ENCODE measurements at places on chromosomes 2 and 18.

GRCh38 chr2:235692671-235693171 lies 198.9 kb downstream of the AGAP1 start:
- no peak for DNase-seq

DNA sequence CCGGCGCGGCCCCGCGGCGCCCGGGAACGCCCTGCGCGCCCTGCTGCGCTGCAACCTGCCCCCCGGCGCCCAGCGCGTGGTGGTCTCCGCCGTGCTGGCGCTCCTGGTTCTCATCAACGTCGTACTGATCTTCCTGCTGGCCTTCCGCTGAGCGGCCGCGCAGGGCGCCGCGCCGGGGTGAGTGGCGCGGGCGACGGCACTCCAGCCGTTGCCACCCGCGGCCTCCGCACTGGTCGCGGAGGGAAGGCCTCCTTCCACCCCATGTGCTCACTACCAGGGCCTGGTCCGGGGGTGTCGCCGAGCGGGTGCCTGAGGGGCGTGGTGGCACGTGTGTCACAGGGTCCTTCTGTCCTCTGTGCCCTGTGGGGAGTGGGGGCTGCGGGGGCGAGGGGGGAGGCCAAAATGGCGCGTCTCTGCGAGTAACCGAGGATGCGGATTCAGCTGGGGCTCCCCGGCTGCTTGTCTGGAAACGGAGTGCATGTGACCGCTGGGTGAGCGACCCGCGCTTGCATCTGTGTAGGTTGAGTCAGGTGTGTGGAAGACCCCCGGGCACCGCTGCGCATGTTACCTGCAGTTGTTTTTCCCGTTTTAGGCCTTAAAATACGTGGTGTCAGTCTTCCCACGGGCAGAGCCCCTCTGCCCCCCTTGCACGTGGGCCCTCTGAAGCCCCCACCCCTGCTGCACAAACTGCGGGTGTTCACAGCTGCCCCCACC lies 58.0 kb downstream of the FAM168B start:
- no peak for DNase-seq

DNA sequence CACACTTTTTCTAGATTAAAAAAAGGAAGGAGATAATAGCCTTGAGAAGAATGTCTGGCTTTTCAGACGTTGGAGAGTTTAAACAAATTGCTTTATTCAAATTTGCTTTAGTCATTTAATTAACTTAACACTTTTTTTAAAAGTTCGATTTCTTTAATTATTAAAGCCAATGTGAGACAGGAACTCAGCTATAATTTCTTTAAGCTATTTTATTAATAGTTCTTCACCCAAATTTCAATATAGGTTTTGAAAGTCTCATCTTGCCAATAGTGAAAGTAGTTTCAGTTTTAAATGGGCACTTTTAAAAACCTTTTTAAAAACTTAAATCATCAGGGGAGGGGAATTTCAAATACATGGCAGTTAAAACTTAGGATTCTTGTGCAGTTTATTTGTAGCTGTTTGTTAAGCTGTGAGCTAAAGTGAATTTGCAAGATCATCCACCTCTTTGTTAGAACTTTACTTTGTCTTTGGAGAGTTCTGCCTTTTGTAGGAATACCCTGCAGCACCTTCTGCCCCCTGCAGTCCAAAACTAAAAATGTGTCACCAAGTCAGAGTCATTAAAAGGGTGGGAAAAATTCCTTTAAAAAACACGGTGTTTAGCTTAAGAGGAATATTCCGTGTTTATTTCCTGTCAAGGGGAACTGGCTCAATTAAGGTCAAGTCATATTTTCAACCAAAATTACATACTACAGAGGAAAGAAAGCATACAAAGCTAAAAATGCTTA lies 4.6 kb downstream of the TGIF1 start:
- no peak for DNase-seq

DNA sequence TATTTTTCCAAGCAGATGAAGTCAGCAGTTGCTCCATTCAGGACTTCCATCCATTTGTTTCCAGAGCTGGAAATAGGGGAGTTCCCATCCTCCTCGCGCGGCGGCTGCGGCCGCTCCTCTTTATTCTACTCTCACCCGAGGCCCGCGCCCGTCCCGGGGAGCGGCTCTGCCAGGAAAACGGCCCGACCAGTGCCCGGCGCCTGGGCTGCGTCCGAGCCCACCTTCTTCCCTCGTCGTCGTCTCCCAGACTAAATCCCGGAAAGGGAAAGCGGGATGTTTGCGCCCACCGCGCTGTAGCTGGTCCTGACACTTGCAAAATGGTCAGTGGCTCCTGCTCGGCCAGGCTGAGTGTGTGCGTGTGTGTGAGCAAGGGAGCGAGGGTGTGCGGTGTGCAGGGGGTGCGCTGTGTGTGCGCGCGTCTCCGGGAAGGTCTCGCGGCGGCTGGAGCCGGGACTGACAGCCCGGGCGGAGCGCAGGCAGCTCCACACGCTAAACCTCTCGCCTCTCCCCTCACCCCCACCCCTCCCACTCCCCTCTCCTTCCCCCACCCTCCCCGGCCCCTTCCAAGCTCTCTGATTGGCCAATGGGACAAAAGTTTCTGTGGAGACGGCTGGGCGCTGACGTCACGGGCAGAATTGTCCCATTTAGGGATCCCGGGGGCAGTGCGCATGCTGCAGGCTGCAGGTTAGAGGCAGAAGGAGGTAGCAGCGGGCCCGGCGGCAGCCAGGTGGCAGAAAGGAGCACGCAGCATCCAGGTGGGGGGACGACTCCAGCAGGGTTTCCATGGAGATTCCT lies at the start of gene NOL4:
Gene NOL4 (minus strand): TSS at position 491 of the 795 bp plus-strand sequence. CDS start 1,660 bp downstream, outside the sequence.
- DNase-seq: no peak

- no peak for DNase-seq
These were observed 304.7 kb upstream of the TMEFF2 start for GRCh38 chr2:192499476-192499875.

DNA sequence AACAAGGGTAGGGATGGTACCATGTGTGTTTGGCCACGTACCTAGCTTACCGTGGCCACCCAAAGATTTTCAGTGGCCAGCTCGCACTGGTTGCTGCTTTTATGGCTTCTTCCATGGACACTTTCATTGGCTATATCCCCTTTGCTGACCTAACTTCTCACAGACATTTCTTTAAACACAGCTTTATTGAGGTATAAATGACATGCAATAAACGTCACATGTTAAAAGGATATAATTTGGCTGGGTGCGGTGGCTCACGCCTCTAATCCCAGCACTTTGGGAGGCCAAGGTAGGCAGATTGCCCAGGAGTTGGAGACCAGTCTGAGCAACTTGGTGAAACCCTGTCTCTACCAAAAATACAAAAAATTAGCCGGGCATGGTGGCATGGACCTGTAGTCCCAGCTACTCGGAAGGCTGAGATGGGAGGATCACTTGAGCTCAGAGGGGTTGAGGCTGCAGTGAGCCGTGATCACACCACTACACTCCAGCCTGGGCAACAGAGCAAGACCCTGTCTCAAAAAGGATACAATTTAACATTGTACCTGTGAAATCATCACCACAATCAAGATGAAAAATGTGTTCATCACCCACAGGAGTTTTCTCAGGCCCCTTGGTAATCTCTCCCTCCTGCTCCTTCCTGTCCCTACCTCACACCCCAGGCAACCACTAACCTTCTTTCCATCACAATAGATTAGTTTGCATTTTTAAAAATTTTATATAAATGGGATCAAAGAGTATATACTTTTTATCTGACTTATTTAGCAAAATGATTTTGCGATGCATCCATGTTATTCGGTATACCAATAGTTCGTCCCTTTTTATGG lies 127.8 kb upstream of the PPP1CB start:
- DNase-seq: no peak

DNA sequence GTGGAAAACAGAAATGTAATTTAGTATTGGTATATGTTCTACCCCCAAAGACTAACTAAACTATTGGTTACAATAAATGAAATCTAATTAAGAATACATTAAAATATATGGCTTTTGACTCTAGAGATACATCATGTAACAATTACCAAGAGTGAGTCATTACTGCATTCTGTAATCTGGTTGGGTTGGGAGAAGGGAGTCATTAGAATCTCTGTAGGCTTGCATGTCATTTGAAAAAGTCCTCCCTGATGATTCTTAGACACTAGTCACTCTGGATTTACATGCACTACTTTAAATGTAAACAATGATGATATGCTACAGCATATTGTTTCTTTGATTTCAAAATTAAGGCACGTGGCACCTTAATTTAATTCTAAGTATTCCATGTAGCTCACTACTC lies 293.4 kb upstream of the CHST9 start:
- DNase-seq: no peak

- DNase-seq: no peak
These were observed 83.0 kb downstream of the CMPK2 start for GRCh38 chr2:6782517-6783237.

GRCh38 chr2:41926614-41927580 lies 120.9 kb upstream of the PKDCC start:
- DNase-seq: no peak

DNA sequence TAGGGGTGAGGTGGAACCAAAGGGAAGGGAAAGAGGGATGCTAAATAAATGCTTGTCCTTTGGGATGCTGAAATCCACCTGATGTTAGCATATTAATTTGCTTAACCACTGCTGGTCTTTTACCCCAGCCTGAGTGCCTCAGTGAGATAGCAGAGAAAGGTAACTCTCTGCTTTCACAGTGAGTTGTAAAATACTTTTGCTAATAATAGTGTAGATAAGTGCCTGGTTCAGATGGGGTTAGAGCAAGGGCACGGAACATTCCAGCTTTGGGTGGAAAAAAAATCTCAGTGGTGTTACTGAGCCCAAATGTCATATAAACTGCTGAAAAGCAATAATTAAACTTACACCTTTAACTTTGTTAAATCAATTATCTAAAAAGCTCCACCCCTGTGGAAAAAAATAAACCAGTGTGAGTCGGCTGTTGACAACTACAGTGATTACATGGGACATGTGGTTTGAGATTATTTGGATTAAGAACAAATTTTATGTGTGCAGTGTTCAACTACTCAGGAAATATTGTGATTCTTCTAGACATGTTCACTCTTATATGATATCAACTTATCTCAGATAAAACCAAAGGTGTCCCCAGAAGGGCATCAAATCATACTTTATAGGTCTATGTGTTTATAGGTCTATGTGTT lies 21.1 kb upstream of the RND3 start:
- DNase-seq: no peak

GRCh38 chr2:23248667-23249066 lies 136.3 kb upstream of the KLHL29 start:
- no peak for DNase-seq

- DNase-seq: no peak
These were observed 203.4 kb downstream of the NEDD4L start for GRCh38 chr18:58247363-58247834.

GRCh38 chr2:14909795-14910194 lies 277.3 kb downstream of the LRATD1 start:
- DNase-seq: no peak

- no peak for DNase-seq
These were observed 238.4 kb downstream of the PID1 start for GRCh38 chr2:229032608-229033234.

- no peak for DNase-seq
These were observed 1.5 kb downstream of the APCDD1 start for GRCh38 chr18:10455726-10456453.

DNA sequence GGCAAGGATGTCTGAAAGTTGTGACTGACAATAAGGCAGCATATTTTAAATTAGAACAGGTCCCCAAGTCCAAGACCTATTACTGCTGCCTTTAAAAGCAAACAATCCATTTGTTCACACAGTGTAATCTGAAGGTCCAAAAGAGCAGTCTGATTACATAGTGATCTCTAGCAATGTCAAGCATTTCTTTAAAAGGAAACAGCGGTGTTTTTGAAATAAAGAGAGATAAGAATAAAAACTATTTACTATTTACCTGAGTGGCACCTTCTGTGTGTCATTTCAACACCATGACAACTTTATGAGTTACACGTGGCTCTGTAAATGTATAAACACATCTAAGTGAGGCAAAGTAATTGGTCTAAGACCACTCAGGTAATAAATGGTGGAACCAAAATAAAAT lies 1009.9 kb upstream of the CNTNAP5 start:
- no peak for DNase-seq

- DNase-seq: no peak
These were observed 278.3 kb downstream of the EIPR1 start for GRCh38 chr2:3099145-3099859.

DNA sequence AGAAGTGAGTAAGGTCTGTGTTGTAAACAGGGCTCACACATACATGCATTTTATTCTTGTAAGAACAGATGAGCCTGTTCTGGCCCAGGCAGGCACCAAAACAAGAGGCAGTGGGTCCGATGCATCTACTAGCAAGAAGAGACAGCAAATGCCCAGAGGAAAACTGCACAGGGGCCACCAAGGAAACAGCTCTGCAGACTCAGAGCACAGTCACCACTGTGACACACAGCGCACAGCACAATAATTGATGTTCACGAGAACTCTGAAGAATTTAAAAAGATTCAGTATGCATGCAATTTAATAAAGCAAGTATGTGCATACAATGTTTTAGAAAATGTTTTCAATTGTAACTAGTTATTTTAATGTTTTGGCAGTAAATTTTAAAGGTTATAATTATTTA lies 24.8 kb downstream of the LONRF2 start:
- DNase-seq: no peak

DNA sequence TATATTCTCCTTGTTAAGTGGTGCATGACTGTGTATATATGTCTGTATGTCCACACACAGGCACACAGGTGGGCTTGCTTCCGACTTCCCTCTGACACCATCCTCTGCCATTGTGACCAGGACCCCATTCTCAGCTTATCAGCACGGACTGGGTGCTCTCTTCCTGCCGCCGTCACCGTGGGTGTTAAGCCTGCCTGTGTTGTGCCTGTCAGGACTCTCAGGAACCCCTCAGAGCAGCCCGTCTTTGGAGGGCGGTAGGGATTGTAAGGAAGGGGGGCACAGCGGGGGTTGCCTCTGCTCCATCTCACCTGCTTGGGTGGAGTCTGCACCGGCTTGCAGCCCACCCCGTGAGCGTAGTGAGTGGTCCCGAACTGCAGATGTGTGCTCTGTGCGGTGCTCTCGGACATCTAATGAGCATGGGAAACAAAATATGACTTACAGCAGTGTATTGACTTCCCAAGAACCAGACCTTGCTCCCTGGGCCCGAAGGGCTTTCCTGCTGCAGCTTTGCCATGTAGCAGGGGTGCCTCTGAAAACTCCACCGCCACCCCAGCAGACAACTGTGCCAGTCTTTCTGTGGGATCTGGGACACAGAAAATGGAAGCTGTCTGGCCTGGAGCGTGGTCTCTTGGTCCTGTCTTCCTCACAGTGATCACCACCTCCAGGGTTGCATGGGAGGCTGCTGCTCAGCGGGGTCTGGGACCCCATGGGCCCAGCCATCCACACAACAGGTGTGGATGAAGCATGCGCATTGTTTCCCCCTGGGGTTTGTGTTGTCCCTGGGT lies 58.9 kb downstream of the SH3RF3 start:
- DNase-seq: no peak

- no peak for DNase-seq
These were observed 110.8 kb upstream of the OTOS start for GRCh38 chr2:240250985-240251847.

GRCh38 chr2:137975280-137976271 lies 11.3 kb downstream of the HNMT start:
- DNase-seq: no peak

GRCh38 chr2:170771421-170771937 lies 1.3 kb downstream of the ERICH2 start:
- no peak for DNase-seq

DNA sequence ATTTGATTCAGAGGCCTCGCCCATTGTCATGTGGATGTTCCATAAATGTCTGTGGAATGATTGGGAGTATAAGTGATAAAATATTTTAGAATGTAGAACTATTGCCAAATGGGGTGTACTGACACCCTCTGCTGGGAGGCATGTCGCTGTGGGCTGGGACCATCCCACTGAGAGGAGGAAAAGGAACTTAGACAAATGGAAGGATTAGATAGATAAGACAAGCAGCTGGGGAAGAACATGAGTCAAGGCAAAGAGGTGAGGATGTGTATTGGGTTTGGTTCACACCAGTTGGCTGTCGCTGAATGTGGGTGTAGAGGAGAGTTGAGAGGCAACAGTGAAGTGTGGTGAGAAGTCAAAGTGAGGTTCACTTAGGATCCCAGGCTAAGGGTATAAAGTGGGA lies 4.0 kb downstream of the C2orf74 start:
- no peak for DNase-seq

Data from stimulated activated CD4-positive, alpha-beta T cell treated with anti-CD3 and anti-CD28 coated beads, Interleukin-4, amount 100 ng/mL, for 48 hours (primary cell).